IMR-90 (cell line): ENCODE measurements at places on chromosomes 2 and 18. TPM values are rescaled to one million over a fixed set of nuclear protein-coding genes. Genes with fewer than 3 reads are reported as not detected.

DNA sequence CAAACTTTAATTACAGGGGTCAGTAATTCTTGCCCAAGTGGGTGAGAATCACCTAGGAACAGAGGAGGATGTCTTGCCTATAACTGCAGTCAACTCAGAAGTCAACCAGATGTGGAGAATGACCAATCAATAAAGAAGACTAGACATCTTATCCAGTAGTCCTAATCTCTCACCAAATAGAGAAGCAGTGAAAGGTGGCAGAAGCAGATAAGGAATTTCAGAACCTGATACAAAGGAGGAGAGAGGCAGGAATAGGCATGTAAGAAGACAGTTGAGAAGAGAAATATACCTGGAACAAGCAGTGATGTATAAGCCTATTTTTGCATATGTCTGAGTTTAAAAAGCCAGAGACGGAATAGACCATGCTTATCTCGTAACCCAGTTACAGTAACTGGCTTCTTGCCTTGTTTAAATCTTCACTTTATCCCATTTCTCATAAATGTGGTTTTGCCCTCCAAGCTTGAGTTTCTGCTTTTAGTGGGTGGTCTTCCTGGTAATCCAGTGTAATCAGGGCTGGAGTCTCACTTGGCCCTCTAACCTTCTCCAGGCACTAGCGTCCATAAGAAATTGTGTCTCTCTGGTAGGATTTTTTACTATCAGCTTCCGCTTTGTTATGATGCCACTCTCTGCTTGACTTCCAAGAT, 401.0 kb downstream of the SUCLG1 start:
- no peak overlapping the region for H3K4me3 ChIP-seq
- H3K36me3 ChIP-seq: no peaks in the 10 kb centered on the region
- DNase-seq: no peak

GRCh38 chr2:119389615-119390306, 23.0 kb downstream of the DBI start:
- no peaks in the 10 kb centered on the region for H3K4me1 ChIP-seq
- H3K4me3 ChIP-seq: no peak overlapping the region

DNA sequence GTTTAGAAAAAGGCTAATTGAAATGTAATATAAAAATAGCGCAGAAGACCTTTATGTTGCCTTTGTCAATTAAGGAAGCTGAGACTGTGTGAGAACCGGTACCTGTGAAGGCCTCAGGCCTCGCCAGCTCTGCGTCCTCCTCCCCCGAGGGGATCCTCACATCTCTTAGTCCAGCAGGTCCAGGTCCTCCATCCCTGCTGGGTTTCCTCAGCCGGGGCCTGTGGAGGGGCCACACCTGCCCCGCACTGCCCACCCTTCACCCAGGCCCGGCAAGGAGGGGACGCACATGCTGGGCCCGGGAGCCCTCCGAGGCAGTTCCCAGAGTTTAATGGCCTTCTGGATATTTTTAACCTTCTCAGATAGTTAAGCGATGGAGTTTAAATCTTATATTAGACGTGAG, 3.5 kb downstream of the KCNG2 start:
- no peak overlapping the region for H3K27ac ChIP-seq
- H3K4me1 ChIP-seq: peaks cover 1% of the 10 kb centered on the region; the same call in 1 of the 2 replicates
- no peak overlapping the region for H3K4me3 ChIP-seq

- peaks cover 36% of the 10 kb centered on the region for H3K4me1 ChIP-seq
- no peaks in the 10 kb centered on the region for H3K27me3 ChIP-seq
- peak; percentile 96 for DNase-seq
- peak overlapping the region; percentile 83 for H3K27ac ChIP-seq
- peak overlapping the region; percentile 84 for H3K4me3 ChIP-seq
- peaks cover 63% of the 10 kb centered on the region for H3K36me3 ChIP-seq
Measured at GRCh38 chr2:30234180-30234971, 3.0 kb downstream of the LBH start.

DNA sequence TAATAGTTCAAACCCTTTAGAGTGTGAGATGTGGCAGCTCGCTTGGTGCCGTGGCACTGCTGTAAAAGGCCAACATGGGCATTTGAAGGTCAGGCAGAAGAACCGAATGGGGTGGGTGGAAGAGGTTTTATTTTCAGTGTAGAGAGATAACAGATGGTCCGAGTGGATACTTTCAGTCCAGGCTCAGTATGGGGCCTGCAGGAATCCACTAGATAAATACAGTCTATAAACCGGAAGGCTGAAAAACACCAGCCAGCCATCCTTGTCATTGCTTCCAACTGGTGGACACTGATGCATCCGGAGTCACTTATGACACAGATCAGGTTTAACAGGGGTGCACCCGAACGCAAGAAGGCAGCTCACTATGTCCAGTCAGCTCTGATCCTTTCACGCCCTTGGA, 55.7 kb upstream of the AMMECR1L start:
- DNase-seq: no peak
- no peak overlapping the region for H3K27ac ChIP-seq
- peaks cover 28% of the 10 kb centered on the region for H3K36me3 ChIP-seq
- no peaks in the 10 kb centered on the region for H3K4me1 ChIP-seq
- H3K27me3 ChIP-seq: no peaks in the 10 kb centered on the region

- no peak overlapping the region for H3K4me3 ChIP-seq
- H3K4me1 ChIP-seq: peaks cover 5% of the 10 kb centered on the region
- DNase-seq: peak; percentile 81
Measured at GRCh38 chr2:62596061-62596921, 90.3 kb upstream of the TMEM17 start.

- no peak overlapping the region for H3K27ac ChIP-seq
- H3K36me3 ChIP-seq: no peaks in the 10 kb centered on the region
- H3K27me3 ChIP-seq: no peaks in the 10 kb centered on the region
- no peak for DNase-seq
Measured at GRCh38 chr2:238730881-238731280, 117.0 kb upstream of the TWIST2 start.

OBSL1 gene
- 21.4 and 21.5 TPM in 2 replicates for total RNA-seq
